GM13976 (cell line): ENCODE measurements at places on chromosomes 12 and 14.
A peak's percentile ranks its signal among the peaks of the same experiment; 100 is the strongest.

DNA sequence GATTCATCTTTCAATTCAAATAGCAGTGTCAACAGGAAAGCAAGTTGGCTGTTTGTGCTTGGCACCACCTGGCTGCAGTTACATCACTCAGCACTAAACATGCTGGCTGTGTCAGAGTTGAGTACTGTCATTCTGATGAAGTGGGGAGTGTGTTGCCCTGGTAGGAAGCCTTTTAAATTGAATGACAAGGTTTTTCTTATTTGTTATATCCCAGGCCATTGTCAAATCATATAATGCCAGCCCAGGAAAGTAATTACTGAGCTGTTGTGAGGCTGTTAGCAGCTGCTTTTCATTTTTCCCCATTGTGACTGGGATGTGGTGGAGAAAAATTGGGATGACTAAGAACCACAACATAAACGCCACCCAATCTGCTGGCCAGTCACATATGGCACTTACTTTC, 106.5 kb upstream of the PRKD1 start:
- no peak for DNase-seq

- DNase-seq, result no peak
Measured at GRCh38 chr12:53048780-53049401, 974 bp upstream of the TNS2 start.

- no peak for DNase-seq
Measured at GRCh38 chr12:121423682-121424623, 24.0 kb downstream of the RNF34 start.

GRCh38 chr12:25655702-25656101, 102.6 kb upstream of the LMNTD1 start:
- no peak for DNase-seq

DNA sequence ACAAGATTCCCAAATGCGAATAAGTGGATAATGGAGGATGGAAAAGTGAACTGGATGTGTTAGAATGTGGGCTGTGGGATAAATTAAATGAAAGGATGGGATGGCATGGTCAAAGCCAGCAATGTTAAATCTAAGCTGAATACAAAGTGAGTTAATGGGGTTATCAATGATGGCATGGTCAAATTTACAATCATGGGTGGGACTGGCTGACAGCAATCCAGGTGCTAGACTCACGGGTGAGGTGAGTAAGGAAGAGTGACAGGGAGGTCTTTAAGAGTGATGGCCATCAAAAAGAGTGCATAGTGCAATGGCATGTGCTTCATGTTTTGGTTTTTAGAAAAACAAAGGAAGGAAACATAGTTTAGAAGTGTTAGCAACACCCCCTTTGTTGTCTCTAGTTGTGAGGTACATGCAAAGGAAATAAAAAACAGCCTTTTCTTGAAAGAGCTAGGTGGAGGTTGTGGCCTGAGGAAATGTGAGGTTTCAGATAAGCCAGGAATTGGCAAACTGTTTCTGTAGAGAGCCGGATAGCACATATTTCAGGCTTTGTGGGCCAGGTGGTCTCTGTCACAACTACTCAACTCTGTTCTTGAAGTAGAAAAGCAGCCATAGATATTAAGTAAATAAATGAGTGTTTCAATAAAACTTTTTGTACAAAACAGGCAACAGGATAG, 328.7 kb downstream of the RPL10L start:
- DNase-seq, result no peak

DNA sequence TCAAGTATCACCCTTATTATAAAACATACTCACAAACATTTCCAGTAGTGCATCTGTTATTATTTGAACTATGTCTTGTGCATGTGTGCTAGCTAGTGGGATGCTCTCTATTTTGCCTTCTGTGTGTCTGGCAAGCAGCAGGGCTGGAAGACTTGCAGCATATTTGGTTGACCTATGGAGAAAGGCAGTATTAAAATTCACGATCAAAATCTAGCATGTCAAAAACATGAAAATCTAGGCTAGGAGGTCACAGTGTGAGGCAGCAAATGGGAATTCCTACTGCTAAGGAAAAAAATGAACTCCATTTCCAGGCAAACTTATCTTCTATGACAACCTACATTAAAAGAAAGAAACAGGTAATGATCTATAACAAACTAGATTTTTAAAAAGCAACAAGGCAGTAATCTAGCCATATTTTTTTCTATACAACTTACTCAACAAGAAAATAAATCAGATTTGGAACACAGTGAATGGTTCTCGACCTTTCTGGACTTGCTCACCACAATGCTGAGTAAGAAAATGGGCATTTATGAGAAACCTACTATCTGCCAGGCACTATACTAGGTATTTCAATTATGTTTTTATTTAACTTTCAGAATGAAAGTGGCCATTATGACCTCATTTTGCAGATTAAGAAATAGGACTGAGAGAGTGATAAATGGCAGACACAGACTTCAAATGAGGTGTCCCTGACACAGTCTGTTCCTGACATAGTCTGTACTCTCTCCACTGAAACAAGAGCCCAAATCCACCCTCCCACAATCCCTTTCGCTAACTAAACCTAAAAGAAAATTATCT, 96.8 kb downstream of the TXNDC16 start:
- DNase-seq, result no peak

DNA sequence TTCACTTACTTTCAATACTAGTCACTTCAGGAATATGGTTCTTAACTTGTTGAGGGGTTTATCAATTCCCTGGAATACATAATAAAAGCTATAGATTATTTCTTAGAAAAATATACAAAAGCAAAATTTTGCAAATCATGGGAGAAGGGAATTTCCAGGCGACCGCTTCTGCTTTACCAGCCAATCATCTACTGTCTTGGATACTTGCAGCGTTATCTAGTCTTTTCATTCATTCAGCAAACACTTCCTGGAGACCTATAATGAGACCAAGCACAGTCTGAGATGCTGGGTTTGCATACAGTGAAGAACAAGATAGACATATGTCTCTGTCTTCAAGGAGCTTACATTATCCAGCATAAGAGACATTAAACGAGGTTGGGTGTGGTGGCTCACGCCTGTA, 1.5 kb upstream of the MRPL42 start:
- no peak for DNase-seq

DNA sequence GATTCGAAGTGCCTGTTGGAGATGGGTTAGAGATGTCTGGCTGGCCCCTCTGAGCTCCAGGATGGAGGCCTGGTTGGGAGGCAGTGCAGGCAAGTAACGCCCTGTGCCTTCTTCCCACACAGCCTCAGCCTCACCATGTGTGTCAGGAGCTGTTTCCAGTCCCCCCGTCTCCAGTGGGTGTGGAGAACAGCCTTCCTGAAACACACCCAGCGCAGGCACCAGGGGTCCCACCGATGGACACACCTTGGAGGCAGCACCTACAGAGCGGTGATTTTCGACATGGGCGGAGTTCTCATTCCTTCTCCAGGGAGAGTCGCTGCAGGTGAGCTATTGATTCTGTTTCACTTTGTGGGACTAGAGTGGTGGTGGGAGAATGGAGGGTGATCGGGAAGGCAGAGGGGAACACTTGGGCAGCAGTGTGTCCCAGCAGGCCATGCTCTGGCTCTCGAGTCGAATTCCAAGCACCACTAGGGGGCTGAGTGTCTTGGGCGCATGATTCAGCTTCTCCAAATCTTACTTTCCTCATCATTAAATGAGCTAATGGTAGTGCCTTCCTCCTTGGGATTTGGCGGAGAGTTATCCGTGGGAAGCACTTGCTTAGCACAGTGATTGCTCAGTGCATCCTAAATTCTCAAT, 6.8 kb downstream of the ACAD10 start:
- DNase-seq, result peak; percentile 21

GRCh38 chr12:45329238-45329637, 113.3 kb downstream of the ANO6 start:
- no peak for DNase-seq

GRCh38 chr12:97560350-97560749, 97.7 kb downstream of the RMST start:
- no peak for DNase-seq

- DNase-seq, result no peak
Measured at GRCh38 chr14:79855789-79856188, 355.5 kb downstream of the DIO2 start.

DNA sequence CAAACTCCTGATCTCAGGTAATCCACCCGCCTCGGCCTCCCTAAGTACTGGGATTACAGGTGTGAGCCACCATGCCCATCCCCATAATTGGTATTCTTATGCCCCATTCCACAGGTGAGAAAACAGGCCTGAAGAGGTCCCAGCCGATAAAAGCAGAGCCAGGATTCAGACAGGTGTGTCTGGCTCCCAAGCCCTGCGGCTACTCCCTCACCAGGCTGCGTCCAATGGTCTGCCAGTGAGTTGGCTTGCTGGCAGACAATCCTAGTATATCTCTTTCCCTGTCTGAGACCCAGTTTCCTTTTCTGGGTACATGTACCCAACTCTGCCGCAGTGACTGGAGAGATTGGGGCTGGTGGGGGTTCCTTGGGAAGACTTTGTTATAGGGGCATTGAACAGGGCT, 1.9 kb upstream of the TSPAN9 start:
- DNase-seq, result no peak

DNA sequence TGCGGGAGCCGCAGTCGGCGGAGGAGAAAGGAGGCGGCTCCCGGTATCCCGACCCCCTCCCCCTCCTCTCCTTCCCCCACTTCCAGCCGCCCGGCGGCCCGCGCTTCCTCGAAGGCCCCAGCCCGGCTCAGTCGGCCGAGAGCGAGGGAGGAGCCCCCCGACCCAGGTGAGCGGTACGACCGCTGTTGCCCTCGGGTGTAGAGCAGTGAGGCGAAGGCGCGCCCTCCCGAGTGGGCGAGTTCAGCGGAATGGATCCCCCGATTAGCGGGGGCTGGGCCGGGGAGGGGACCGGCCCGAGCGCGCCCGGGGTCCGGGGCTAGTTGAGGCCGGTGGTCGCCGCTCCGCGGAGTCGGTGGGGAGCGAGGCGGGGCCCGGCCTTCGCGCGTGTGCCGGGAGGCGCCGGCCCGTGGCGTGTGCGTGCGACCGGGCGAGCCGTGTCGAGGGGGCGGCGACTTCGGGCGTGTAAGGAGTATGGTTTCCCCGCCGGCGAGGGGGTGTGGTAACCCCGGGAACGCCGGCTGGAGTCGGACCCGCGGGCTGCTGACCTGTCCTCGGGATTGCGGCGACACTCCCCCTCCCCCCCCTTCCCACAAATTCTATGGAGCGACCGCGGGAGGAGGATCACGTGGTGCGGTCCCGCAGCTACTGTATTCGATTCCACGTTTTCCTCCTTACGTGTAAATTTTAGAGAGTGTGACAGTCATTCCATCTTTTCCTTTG, 501 bp downstream of the RIMKLB start:
- peak; percentile 72 for DNase-seq

- DNase-seq, result no peak
Measured at GRCh38 chr12:66331814-66332213, 29.5 kb downstream of the HELB start.

DNA sequence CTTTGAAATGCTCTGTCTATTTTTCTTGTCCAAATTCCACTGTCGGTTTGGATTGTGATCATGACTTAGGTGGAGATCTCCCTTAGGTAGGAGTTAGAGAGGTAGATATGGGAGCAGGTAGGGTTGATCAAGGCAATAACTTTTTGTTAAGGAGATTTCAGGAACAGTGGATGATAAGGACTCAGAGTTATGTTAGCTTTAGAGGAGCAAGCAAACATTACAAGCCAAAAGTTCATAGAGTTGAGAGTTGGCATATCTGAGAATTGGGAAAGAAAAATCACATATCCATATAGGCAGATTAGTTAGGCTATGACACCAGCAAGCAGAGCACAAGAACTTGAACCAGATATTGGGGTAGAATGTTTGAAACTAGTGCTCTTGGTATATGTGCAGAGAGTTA, 43.1 kb upstream of the C12orf75 start:
- no peak for DNase-seq

DNA sequence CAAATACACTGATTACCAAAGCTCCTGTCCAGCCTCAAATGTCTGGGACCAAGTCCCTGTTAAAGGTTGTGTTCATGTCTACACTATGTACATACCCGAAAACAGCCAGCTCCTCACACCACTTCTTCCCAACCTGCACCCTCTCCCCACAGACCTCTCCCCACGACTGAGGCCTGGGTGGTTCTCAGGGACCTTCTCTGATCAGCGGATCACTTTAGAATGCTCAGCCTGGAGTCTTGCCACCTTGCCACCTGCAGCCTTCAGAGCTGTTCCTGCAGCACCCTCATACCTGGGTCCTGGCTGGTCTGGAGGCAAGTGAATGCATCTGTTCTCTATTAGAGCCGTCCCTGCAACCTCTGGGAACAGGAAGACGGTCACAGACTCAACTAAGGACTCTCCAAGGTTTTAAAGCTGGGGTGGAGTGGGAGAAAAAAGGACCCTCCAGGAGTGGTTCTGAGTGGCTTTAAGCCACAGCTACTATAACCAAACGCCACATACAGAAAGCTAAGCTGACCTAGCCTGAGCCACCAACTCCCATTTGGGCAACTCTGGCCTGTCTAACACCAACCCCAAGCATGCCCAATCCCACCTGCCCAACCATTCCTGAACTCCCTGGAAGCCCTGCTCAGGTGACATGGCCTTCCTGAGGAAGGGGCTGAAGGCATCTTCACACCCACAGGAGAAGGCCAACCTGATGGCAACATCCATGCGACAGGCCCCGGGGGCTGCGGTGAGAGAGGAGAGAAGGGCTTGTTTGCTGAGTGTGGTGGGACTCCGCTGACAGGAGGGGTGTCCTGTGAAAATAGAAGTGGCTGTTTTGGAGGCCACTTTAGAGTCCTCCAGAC, 8.6 kb downstream of the KRT2 start:
- DNase-seq, result no peak
